ENCODE measurements at places on chromosomes 12 and 14.

- DNase-seq, result no peak
Observed at GRCh38 chr12:57086493-57087009, 2.4 kb upstream of the NAB2 start.

DNA sequence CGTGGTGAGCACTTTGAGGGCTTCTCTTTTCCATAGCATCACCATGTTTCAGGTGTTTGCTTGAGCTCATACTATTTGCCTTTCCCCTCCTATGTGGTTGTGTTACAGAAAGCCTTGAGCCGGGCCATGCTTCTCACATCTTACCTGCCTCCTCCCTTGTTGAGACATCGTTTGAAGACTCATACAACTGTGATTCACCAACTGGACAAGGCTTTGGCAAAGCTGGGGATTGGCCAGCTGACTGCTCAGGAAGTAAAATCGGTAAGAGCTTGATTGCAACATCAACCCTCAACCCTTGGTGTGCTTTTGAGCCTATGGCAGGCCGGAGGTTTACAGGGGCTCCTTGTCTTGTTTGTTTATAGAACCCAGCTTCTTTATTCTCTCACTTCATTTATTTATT, 8.1 kb downstream of the LETMD1 start:
- DNase-seq, result no peak

GRCh38 chr14:92456215-92457015, 57.2 kb upstream of the RIN3 start:
- no peak for DNase-seq

- DNase-seq, result no peak
Observed at GRCh38 chr12:117003883-117004404, 93.2 kb downstream of the FBXW8 start.

GRCh38 chr12:27464220-27464554, 17.7 kb downstream of the SMCO2 start:
- no peak for DNase-seq

GRCh38 chr12:87280893-87281292, 748.3 kb downstream of the C12orf50 start:
- no peak for DNase-seq

DNA sequence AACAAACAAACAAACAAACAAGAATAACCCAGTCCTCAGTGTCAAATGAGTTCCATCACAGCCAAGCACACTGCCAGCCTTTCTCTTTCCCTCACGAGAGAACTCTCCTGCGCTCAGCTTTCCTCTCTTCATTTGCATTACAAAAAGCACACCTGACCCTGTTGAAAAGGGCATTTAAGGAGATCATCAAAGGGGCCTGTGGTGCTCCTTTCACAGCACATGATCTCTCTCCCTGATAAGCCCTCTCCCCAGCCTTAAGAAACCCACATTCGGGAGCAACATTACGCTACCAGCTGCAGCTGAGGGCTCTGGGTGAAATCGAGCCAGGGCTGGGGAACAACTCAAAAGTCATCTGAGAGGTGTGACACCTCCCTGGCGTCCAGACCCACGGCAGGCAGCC, 165.6 kb upstream of the TMCC3 start:
- DNase-seq, result no peak

GRCh38 chr12:25615119-25615518, 62.0 kb upstream of the LMNTD1 start:
- DNase-seq, result no peak

GRCh38 chr12:124564232-124564958, 3.0 kb downstream of the NCOR2 start:
- DNase-seq, result no peak

GRCh38 chr12:10982244-10982643, 4.5 kb downstream of the TAS2R50 start:
- DNase-seq, result no peak

DNA sequence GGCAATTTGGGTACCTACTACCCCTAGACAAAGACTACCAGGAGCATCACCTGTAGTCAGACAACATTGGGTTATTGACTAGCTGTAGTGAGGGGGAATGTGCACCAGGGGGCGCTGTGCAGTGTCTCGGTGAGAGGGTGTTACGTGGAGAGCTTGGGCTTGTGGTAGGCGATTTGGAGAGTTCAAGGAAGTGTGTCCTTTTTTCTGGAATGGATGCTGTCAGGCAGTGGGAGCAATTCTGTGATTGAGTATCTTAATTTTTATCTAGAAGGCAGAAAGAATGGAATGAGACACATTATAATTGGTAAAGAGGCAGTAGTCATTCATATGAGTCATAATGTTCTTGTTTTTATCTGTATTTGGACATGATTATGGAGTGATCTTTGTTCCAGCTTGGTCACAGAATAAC, 187.7 kb downstream of the GALC start:
- peak; percentile 32 for DNase-seq

DNA sequence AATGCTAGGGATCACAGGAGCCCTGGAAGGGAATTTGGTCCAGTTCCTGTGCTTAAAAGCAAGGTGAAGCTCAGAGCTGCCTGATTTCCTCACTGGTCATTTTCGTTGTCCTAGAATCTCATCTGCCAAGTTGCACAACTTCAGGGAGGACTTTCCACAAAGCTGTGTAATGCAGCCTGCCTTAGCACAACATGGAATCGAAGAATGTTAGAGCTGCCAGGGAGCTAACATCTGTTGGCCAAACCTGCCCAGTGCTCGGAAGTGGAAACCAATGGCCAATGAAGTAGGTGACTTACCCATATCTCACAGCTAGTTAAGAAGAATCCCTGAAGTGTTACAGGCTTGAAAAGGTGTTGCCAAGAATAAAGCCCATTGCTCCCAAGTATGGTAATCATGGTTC, 79.9 kb upstream of the SSTR1 start:
- no peak for DNase-seq

GRCh38 chr12:53868511-53868986, 70.1 kb upstream of the HOXC13 start:
- no peak for DNase-seq

- DNase-seq, result no peak
Observed at GRCh38 chr12:97322388-97322787, 140.2 kb upstream of the RMST start.

DNA sequence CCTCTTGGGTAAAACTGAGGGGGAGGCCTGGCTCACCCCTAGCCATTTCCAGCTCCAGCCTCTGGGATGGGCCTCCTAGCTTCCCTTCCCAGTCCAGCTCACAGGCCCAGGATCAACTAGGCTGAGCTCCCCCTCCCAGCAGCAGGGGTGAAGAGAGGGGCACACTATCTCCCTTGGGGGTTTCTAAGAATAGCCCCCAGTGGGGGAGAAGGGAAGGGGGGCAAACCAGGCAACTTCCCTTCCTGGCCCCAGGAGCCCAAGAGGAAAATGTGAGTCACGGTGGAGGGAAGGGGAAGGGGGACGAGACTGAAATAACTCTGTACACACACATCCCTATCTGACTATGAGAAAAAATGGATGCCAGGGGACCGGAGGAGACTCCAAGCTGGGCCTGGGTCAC, 9.0 kb downstream of the ADCY6 start:
- no peak for DNase-seq

DNA sequence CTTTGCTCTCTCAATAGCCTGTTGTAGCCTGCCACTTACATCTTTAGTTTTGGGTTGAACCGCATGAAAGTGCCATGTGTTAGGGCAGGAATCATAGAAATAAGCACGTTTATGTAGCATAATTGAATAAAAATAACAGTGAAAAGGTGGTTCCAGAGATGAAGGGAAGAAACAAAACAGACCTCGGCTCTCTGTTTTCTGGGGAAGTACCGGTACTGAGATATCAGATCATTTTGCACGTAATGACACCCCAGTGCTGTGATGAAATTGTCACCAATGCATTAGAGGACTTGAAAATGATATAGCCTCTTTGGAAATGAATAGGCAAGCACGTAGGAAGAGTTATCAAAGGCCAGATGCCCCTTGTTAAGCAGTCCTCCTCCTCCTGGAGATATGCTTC, 42.5 kb upstream of the DLK1 start:
- no peak for DNase-seq

DNA sequence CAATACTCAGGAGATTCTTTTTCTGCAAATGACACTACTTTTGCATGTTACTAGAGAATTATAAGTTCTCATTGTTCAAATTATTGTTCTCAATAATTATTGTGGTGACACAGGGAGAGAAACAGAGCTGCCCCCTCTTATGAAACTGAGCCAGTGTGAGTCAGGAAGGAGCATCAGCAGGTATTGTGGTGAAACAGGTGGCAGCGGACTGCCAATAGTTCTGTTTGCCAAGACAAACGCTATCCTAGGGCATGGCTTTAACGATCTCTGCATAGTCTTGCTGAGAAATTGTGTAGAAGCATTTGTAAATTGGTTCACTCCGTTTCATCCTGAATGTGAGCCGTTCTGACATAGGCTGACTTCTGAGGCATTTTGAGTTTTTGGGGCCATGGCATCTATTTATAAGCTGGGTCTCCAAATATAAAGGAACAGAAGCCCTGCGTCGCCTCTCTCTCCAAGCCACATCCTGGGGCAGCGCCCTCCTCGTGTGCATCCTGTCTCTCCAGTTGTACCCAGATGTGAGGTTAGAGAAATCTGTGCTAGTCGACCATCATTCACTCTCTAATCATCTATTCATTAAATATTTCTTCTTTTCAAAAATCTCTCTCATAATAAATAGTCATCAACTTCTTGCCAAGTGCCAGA, 15.8 kb upstream of the PPP4R4 start:
- no peak for DNase-seq

DNA sequence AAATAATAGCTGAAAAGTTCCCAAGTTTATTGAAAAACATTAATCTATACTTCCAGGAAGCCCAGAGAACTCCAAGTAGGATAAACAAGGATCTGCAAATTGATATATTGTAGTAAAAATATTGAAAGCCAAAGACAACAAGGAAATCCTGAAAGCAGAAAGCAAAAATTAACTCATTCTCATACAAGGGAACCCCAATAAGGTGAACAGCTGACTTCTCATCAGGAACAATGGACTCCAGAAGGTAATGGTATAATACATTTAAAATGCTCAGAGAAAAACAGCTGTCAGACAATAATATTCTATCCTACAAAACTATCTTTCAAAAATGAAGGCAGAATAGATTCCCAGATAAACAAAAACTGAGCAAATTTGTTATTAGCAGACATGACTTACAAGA, 138.1 kb upstream of the BMP4 start:
- DNase-seq, result no peak

- no peak for DNase-seq
Observed at GRCh38 chr12:80015660-80016059, 80.8 kb upstream of the PPP1R12A start.

DNA sequence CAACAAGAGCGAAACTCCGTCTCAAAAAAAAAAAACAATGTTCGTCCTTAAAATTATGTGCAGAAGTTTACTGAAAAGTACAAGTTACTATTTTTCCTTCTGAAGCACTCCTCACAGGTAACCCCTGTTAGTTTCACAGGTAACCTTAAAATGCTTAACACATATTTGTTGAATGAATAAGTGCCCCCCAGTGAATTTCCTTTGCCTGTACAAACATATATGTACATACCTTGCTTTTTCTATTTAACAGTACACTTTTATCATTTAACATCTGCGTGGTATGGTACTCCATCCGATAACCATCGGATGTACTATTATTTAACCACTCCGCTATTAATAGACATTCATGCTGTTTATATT, 1.4 kb upstream of the RAB35 start:
- DNase-seq, result no peak

GRCh38 chr14:33764876-33765650, 185.8 kb downstream of the EGLN3 start:
- DNase-seq, result no peak

DNA sequence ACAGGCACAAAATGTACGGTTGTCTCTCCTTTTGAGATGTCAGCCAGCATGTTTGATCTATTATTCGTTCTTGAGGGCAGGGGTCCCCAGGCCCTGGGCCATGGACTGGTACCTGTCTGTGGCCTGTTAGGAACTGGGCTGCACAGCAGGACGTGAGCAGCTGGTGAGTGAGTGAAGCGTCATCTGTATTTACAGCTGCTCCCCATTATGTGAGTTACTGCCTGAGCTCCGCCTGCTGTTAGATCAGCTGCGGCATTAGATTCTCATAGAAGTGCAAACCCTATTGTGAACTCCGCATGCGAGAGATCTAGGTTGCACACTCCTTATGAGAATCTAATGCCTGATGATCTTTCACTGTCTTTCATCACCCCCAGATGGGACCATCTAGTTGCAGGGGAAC, 41.4 kb upstream of the SCN8A start:
- DNase-seq, result no peak

DNA sequence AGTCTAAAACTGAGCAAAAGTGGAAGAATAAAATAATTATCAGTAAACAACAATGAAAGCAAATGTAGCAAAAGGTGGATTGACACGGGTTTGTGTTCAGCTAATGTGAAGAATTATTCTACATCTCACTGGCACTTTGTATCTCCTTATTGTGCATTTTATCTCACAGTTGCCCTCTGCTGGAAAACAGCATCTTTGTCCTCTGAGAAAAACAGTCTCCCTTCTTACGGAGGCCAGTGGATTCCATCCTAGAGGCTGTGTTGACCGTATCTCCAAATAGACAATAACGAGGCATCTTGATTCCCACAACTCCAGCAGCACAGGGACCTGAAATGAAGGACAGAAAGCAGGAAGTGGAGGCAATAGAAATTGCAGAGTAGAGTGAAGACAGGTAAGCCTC, 51.3 kb upstream of the PLBD1 start:
- DNase-seq, result no peak

DNA sequence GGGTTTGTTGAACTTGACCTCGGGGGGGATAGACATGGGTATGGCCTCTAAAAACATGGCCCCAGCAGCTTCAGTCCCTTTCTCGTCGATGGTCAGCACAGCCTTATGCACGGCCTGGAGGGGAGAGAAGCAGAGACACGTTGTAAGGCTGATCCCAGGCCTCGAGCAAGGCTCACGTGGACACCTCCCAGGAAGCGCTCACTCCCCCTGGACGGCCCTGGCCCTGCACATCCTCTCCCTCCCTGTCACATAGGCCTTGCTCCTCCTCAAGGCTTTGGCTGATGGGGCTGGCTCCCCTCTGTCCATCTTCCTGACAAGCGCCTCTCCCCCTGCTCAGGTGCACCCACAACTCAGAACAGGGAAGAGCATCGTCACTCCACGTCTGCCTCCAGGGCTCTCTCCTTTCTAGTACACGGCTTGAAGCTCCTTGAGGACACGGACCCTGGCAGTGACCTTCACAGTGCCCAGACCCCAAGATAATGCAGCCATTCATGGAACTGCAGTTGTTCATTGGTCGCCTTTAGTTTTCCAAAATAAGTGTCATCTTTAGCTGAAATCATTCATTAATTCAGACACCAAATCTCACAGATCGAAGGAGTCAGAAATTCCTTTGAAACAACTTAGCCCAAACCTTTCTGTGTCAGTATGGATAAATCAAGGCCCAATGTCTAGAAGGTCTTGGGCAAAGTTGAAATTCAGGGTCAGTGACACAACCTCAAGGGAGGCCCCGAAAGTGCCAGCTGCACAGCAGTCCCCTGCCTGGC, 9.7 kb downstream of the SERPINA1 start:
- DNase-seq, result no peak

- no peak for DNase-seq
Observed at GRCh38 chr12:109448272-109448671, 28.8 kb downstream of the KCTD10 start.

DNA sequence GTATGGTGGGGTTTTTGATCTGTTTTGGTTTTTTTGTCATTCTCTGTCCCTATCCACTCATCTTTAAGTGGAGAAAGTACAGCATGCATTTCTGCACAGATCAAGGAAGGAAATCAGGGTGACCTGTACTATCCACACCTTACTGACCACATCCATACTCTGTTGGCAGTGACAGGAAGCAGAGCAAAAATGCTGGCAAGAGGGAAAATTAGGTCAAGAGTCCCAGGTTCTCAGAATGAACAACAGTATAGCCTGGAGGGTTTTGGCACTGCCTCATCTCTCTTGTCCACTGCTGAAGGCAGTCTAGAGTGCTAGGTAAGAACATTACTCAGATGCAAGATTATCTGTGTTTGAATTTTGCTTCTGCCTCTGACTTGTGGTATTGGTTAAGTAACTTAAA, 70.7 kb downstream of the TAOK3 start:
- no peak for DNase-seq

Data from stimulated activated CD4-positive, alpha-beta T cell treated with anti-CD3 and anti-CD28 coated beads, Interleukin-1b, Interleukin-23, amount 100 ng/mL, for 1 hour (primary cell).